Keratinocyte (primary cell): ENCODE measurements at places on chromosomes 7 and 10. TPM values are rescaled to one million over a fixed set of nuclear protein-coding genes. Genes with fewer than 3 reads are reported as not detected.

The GAD2 gene
- polyA plus RNA-seq = not detected in 3 replicates

The TTYH3 gene
- polyA plus RNA-seq = 8.5 to 18.5 TPM (median 16.1 TPM) in 3 replicates

The LLCFC1 gene
- polyA plus RNA-seq = not detected in 3 replicates

The AKR1C4 gene
- not detected in 3 replicates for polyA plus RNA-seq

The CFAP58 gene
- polyA plus RNA-seq = 0.82 to 2.3 TPM (median 1.4 TPM) in 3 replicates

The CLRN3 gene
- polyA plus RNA-seq = not detected in 3 replicates

GRCh38 chr10:107653832-107654287, 489.4 kb upstream of the SORCS1 start:
- no peak for DNase-seq

DNA sequence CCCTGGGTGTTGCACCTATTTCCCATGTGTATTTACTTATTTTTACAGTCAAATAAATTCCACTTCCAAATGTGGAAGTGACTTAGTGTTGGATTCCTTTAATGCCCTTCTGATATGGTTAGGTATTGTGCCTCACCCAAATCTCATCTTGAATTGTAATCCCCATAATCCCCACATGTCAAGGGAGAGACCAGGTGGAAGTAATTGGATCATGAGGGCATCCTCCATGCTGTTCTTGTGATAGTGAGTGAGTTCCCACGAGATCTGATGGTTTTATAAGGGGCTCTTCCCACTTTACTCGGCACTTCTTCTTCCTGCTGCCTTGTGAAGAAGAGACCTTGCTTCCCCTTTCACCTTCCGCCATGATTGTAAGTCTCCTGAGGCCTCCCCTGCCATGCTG, 136.9 kb downstream of the SNX10 start:
- no peak for DNase-seq

DNA sequence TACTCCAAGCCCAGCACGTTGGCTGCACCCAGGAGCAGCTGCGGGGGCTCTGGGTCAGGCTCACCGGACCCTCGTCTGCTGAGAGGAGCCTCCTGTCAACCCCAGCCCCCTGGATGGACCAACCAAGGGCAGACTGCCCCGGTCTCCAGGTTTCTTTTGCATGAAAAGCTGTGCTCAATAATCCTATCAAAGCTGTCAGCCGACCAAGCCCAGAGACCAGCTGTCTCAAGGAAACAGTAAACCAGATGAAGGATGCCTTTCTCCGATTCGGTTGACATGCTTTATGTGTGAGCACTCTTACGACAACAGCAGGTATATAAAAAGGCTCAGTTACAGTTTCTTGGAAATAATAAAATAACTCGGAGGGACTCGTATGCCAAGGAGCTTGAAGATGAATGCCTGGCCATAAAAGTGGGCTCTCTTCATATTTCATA, 71.6 kb upstream of the BAIAP2L1 start:
- DNase-seq = no peak

DNA sequence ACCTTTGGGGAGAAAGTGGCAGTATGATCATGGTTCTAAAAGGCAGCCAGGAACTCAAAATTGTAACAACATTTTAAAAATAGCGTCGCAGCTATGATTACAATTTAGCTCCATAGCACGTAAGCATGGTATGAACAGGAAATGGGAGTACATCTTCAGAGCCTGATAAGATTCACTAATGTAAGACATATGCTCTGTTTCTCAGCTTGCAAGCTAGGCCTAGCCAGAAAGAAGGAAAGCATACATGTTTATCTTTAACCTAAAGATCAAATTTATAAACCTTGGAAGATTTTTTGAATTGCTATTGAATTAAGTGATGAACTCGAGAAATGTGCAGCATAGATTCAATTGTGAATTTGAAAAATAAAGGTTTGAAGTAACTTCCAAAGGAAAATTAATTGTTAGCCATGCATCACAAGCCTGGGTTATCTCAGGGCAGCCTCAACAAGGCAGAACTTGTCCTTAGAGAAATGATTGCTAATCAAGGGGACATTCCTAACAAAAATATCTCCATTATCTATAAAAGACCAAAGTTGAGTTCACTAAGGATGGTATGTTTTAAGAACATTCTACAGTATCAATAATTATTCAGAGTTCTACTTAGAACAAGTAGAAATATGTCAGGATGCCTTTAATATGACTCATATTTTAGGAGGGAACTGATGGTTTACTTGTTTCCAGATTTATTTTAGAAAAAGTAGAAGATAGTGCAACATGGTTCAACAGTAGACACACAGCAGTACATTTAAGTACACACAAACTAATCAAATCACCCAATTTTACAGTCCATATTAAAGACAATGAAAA, 38.8 kb upstream of the SEPTIN7 start:
- DNase-seq = no peak

- DNase-seq = no peak
Observed at GRCh38 chr7:45980973-45981372, 59.9 kb upstream of the IGFBP3 start.

- DNase-seq = peak; percentile 30
Observed at GRCh38 chr7:116777651-116778281, 84.6 kb upstream of the CAPZA2 start.

DNA sequence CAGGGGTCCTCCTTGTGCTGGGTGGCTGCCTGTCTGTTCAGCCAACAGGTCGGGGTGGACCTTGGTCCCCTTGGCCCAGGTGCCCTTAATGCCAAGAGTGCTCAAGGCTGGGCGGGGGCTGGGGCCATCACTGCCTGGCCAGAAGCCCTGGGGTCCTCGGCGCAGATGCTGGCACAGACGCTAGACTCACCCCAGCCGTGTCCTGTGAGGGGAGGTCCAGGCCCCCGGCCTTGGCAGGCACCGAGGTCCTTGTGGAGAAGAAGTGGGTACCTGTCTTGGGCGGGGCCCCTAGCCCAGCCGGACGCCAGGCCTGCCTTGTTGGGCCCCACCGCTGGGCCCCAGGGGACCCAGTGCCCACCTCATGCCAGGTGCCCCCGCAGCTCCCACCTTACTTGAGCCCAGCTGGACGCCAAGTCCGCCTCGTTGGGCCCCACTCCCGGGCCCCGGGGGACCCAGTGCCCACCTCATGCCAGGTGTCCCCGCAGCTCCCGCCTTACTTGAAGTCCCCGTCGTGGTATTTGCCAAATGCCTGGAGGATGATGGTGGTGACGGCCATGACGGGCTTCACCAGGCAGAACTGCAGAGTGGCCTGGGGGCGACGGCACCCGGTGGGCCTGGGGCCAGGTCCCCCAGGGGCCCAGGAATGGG, 6.5 kb downstream of the TMEM184A start:
- DNase-seq = no peak

GRCh38 chr7:4607311-4607729, 74.8 kb upstream of the FOXK1 start:
- no peak for DNase-seq

GRCh38 chr7:44306606-44307005, 18.8 kb downstream of the CAMK2B start:
- DNase-seq = no peak
